ENCODE measurements at places on chromosomes 7 and 10.

GRCh38 chr7:2530071-2530987 lies 10.8 kb downstream of the LFNG start:
- peak; percentile 53 for DNase-seq

DNA sequence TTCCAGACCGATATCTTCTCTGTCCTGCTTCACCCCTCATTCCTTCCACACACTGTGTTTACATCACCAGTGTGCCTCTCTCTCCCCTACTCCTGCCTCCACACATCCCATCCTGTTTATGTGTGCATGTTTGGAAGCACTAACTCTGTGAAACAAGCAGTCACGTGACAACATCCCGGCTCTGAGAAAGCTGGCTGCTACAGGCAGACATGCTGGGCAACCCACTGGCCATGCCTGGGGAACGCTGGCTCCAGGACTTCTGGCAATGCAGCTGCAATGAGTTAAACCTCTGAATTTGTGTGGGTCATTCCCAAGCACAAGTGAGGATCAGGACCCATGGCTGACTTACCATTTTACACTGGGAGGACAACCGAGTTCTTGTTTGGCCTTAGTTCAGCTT lies 74.0 kb downstream of the WNT2 start:
- DNase-seq, result no peak

- no peak for DNase-seq
Observed at GRCh38 chr10:74910976-74911350, 84.6 kb downstream of the KAT6B start.

DNA sequence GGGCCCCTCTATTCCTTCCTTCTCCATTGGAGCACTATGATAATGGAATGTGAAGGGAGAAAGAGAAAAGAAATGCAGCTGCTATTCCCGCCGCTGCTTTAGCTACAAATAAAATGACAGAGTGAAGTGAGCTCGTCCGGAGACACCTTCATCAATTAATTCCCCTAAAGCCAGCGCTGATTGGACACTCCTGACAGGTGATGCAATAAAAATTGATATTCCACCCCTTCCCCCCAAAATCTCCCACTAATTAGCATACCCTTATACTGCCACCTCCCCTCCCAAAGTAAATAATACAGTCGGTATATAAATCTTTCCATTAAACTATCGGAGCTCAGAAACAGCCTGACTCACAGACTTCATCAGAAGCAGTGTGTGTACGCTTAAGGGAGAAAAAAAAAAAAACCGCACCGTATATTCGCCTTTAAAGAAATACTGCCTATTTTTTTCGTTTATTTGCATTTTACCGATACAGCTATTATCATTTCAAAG lies 7.3 kb downstream of the SKIDA1 start:
- DNase-seq, result no peak

- DNase-seq, result no peak
Observed at GRCh38 chr7:78828317-78828716, 625.1 kb downstream of the MAGI2 start.

DNA sequence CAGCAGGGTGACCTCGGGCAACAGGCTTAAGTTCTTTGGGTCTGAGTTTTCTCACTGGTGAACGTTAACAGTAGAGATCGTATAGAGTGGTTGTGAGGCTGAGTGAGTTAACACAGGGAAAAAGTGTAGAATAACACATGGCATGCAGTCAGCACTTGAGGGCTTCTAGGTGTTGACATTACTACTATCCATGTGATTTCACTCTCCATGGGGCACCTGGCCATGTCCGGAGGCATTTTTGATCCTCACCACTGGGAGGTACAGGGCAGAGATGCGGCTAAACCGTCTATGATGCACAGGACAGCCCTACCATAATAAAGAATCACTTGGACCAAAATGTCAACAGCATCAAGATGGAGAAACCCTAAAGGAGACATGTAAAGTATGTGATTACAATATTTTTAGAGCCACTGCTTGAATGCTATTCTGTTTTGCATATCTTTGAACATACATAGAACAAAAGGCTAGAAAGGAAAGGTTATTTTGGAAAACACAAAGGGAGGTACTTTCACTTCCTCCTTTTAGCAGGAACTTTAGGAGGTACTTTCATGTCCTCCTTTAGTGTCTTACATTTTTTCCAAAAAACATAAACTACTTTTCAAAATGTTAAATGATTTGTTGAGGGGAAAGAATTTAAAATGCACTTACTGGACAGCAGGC lies 44.3 kb downstream of the NOD1 start:
- no peak for DNase-seq

DNA sequence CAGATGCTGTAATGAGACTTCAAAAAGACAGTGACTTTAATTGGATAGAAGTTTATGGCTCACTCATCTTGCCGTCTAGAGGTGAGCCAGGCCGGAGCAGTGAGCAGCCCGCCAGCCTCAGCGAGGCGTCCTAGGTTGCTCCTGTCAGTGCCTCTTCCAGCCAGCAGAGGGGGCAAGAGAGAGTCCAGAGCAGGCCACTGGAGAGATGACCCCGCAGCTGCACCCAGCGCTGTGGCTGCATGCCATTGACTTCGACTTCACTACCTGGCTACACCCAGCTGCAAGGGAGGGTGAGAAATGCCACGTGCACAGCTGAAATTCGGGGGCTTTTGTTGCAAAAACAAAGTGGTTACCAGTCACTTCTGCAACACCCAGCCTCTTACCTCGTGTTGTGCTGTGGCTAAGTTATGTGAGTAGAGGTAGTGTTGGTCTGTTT lies 26.5 kb downstream of the NUB1 start:
- peak; percentile 83 for DNase-seq

- DNase-seq, result no peak
Observed at GRCh38 chr7:119943942-119944600, 328.9 kb upstream of the KCND2 start.

DNA sequence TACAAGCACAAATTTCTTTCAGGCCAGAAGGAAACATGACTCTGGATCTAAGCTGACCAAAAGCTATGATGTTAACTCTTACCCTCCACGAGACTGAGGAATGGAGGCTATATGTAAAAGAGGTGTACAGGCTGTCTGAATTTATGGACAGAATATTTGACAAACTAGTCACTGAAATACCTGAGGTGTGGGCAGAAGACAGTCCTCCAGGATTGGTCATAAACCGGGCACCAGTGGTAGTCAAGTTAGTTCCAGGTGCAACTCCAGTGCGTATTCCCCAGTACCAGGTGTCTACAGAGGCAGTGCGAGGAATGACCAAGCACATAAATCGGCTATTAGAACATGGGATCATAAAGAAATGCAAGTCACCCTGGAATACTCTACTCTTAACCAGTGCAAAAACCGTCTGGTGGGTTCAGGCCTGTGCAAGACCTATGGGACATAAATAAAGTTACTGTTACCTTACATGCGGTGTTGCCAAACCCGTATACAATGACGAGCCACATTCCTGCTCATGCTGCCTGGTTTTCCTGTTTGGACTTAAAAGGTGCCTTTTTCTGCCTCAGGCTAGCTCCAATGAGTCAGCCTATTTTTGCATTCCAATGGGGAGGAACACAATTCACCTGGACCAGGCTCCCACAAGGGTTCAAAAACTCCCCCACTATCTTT lies 6.7 kb upstream of the CYREN start:
- DNase-seq, result no peak

DNA sequence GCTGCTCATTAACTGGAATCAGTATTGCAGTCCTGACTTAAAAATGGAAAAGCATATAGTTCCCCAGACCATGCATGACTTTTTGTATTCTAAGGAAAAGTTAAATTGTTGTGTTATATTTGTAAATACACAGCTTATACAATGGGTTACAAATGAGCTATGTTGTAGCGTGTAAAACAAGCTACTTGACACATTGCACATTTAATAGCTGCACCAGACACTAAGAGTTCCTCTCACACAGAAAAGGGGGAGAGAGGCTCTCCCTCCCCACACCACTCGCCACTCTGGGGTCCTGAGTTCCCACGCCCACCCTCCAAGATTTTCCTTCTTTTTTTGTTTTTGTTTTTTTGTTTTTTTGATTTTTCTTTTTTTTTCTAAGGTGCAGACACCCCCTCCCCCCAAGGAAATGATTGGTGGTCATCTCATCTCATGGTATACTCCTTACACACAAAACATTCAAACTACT lies 6.3 kb downstream of the KLF6 start:
- DNase-seq, result no peak

DNA sequence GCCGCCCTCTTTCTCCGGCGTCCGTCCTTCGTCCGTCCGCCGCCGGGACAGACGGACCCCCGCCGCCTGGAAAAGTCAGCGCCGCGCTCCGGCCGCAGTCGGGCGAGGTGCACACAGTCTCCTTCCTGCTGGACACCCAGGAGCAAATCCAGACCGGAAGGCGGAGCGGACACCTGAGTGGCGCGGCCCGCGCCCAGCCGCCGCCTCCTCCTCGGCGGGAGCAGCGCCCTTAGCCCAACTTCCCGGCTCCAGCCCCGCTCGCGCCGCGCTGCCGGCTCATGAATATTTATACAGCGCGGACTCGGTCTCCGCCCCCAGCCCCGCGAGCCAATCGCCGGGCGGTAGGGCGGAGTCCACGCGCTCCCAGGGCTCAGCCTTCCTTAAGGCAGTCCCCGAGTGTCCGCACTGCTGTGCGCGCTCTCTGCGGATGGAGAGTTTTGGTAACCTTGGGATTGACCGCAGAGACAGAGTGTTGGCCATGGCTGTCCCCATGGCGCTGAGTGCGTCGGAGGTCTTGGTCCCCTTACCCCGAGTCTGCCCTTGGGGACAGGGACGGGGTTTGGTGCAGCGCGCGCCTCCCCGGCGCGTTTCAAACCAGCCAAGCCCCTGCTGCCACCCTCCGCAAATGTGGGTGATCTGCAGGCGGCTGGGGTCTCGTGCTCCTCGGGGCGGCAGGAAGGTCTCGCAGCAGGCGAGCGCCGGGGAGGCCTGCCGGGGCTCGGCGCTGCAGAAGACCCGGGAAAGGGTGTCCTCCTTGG lies at the start of gene FZD8:
Gene FZD8, minus strand, starts transcription at position 262 of the 758 bp plus-strand sequence. CDS start 867 bp downstream, outside the sequence.
- peak; percentile 95 for DNase-seq

DNA sequence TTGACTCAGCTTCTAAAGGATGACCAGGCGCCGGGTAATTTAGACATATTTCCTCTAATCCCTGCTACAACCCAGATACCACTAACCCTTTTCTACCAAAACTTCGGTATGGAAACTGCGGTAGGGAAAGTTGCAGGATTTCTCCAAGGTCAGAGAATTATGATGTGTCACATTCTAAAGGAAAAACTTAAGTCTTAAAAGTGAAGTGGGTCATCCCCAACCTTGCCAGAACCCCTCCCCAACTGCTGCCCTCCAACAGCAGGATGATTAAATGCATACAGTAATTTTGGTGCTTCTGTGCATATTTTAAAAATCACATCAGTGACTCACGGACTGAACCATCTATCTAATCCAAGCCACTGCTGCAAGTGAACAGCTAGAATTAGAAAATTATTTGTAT lies 52.7 kb downstream of the GRB10 start:
- DNase-seq, result no peak

GRCh38 chr10:102918817-102919245 lies 737 bp downstream of the CNNM2 start:
- DNase-seq, result no peak

DNA sequence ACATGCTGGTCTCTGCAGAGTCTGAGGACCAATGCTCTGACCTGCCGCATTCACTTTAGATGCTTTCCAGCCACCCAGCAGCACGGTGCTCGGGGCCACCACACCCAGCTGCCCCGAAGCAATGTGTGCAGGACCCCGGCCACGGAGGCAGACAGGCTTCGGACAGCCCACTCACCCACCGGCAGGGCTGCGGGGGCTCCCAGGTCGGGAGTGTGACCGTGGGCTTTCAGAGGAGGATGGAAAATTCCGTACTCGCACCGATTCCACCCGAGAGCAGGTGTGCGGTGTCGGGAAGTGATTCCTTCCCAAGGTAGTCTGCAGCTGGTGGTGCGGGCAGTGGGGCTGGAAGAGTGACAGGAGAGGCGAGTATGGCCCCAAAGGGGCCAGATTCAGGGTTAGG lies 190.9 kb downstream of the DNAJB6 start:
- DNase-seq, result no peak

DNA sequence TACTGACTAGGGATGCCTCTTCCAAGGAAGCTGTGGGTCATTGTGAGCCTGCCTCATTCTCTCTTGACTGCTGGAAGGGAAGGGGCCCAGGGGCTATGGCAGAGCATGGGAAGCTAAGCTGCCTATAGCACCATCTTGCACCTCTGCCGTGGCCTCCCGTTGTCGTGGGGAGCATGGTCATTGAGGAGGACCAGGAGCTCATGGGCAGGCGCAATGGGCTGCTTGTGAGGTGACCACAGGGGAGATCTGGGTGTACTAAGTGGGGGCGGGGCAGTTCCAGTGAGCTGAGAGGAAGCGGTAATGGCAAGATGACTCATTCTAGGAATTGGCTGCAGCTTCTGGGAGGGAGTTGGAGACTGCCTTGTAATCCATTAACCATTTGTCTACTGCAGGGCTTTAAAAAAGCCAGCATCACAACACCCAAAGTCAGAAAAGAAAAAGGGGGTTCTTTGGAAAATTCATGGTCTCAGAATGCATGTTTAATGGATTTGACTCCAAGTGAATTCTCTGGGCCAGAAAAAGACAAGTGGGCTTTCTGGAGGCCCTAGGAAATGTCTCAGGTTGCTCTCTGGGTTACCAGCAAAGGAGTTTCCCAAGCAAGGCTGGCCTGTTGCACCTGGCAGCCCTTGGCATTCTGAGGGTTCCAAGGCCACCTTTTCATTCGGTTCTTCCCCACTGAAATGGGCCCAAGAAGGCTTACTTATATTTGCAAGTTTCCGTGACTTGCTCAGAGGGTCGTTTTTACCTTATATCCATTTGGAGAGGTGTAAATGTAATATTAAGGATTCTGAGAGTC lies 3.6 kb downstream of the DUSP5 start:
- DNase-seq, result peak; percentile 88

DNA sequence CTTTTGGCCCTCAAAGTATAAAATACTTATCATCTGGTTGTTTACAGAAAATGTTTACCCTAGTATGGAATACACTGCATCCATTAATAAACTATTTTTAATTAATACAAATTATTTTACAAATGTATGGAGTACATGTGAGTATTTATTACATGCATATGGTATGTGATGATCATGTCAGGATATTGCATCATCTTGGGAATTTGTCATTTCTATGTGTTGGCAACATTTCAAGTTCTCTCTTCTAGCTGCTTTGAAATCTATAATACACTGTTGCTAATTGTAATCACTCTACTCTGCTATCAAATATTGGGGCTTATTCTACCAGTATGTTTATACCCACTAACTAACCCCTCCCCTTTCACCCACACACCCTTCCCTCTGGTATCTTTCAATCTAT lies 103.9 kb upstream of the THSD7A start:
- DNase-seq, result no peak

GRCh38 chr7:38463277-38464225 lies 167.6 kb downstream of the AMPH start:
- no peak for DNase-seq
